Activated CD4-positive, alpha-beta memory T cell treated with anti-CD3 and anti-CD28 coated beads for 36 hours (primary cell): ENCODE measurements at places on chromosomes 5 and 9. TPM values are rescaled to one million over a fixed set of nuclear protein-coding genes. Genes with fewer than 3 reads are reported as not detected.

The CNTFR gene
- not detected for total RNA-seq

The INSL6 gene
- total RNA-seq = not detected

The TLE1 gene
- 0.17 TPM for total RNA-seq

The CA9 gene
- total RNA-seq = 1.6 TPM

The IL13 gene
- 13.0 TPM for total RNA-seq

The QRFP gene
- total RNA-seq = not detected

The CD180 gene
- 0.07 TPM for total RNA-seq

The TTC33 gene
- 30.2 TPM for total RNA-seq

The PFN3 gene
- not detected for total RNA-seq

The CCL21 gene
- total RNA-seq = not detected

The RANBP17 gene
- total RNA-seq = not detected

The C9orf50 gene
- total RNA-seq = not detected

The SV2C gene
- total RNA-seq = 0.10 TPM

The GARNL3 gene
- 3.5 TPM for total RNA-seq

The CDO1 gene
- total RNA-seq = 0.34 TPM

The EMB gene
- total RNA-seq = 87.6 TPM

The CCDC171 gene
- total RNA-seq = 2.7 TPM

The INVS gene
- total RNA-seq = 10.5 TPM

The SPINK4 gene
- total RNA-seq = not detected

The SOX30 gene
- total RNA-seq = 0.93 TPM

The SPAG8 gene
- 1.1 TPM for total RNA-seq

The HK3 gene
- 0.22 TPM for total RNA-seq

The TMEM232 gene
- total RNA-seq = 0.74 TPM

The MYMK gene
- total RNA-seq = not detected

The CAMK4 gene
- 36.5 TPM for total RNA-seq

The ISL1 gene
- not detected for total RNA-seq

The ABO gene
- not detected for total RNA-seq
